ENCODE measurements at places on chromosomes 7 and 10.

DNA sequence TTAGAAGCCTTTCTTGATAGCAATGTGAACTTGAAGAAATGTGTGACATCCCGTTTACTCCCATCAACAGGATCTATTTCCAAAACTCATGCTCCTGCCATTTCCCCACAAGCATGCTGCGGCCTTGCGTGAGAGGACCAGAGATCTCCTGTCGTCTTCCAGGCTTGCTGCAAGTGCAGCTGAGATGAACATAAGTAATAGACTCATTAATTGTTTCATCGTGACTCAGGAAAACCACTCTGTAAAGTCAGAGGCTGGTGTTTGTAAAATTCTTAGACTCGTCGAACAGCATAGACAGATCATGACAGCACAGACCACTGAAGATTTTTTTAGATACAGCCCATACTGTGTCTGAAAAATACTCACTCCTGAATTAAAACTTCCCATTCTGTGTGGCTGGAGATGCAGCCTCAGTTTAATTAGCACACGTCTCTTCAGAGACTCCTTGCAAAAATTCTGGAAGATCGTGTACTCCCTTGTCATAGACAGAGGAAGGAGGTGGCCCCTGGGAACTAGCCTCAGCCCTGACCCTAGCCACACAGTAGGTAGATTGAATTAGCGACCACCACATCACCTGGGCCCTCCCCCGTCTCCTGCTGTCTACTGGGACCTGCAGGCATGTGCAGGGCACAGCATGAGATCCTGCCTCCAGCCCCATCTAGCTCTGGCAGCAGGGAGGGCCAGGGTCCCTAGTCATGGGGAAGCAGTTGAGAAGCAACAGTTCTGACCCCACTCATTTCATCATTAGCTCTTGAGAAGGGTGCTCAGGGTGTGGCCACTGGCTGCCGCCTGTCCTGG, 226.0 kb downstream of the CELF2 start:
- H3K36me3 ChIP-seq = no peaks in the 10 kb centered on the region
- peaks cover 39% of the 10 kb centered on the region for H3K27me3 ChIP-seq
- no peak overlapping the region for H3K4me3 ChIP-seq
- H3K4me1 ChIP-seq = no peaks in the 10 kb centered on the region
- DNase-seq = no peak
- H3K27ac ChIP-seq = no peak overlapping the region

GRCh38 chr10:12806228-12807095, 195.1 kb downstream of the CCDC3 start:
- no peaks in the 10 kb centered on the region for H3K4me1 ChIP-seq
- DNase-seq = no peak
- no peaks in the 10 kb centered on the region for H3K27me3 ChIP-seq
- no peak overlapping the region for H3K27ac ChIP-seq
- H3K36me3 ChIP-seq = no peaks in the 10 kb centered on the region
- H3K4me3 ChIP-seq = no peak overlapping the region

GRCh38 chr10:78757344-78757925, 311.3 kb upstream of the ZMIZ1 start:
- peaks cover 35% of the 10 kb centered on the region for H3K4me1 ChIP-seq
- H3K36me3 ChIP-seq = no peaks in the 10 kb centered on the region
- H3K27ac ChIP-seq = no peak overlapping the region
- DNase-seq = peak; percentile 82
- no peak overlapping the region for H3K4me3 ChIP-seq

DNA sequence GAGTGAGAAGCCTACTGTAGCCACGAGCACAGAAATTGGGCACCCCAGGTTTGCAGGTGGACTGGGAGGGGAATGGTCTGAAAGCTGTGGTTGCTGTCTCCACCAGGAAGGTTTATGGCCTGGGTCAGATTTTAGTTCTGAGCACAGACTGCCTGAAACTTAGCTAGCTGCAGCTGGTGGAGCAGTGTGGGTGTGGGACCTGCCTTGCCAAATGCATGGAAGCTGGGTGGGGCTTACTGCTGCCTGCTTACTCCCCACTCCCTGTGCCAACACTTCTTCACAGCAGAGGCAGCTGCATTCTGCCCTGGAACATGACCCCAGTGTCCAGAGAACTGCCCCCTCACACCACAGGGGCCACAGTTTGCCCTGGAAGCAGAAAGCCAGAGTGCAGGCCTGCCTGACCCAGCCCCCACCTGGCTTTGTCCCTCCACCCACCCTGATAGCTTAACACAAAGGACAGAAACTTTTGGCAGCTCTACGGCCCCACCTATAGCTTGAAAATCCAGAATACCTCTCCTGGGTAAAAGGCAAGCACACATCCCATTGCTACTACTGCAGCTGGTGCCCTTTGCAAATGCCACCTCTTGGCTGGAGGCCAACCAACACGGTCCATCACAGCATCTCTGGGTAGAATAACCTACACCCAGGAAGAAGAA, 281.6 kb downstream of the AGMO start:
- H3K4me1 ChIP-seq = no peaks in the 10 kb centered on the region
- H3K27ac ChIP-seq = no peak overlapping the region
- no peaks in the 10 kb centered on the region for H3K27me3 ChIP-seq
- H3K36me3 ChIP-seq = no peaks in the 10 kb centered on the region

- no peaks in the 10 kb centered on the region for H3K27me3 ChIP-seq
- H3K36me3 ChIP-seq = no peaks in the 10 kb centered on the region
- H3K4me1 ChIP-seq = peaks cover 29% of the 10 kb centered on the region
- H3K27ac ChIP-seq = no peak overlapping the region
- no peak overlapping the region for H3K4me3 ChIP-seq
Observed at GRCh38 chr10:103856797-103857170, 1.4 kb upstream of the SH3PXD2A start.

DNA sequence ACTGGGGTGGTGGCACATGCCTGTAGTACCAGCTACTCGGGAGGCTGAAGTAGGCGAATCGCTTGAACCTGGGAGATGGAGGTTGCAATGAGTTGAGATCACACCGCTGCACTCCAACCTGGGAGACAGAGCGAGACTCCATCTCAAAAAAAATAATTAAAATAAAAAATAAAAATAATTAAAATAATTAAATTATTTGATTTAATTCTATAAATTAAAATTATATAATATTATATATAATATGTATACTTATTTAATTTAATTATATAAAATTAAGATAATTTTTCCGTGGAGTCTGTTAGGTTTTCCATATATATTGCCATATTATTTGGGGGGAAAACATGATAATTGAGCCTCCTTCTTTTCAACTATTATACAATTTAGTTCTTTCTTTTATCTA, 12.0 kb downstream of the WIPF3 start:
- no peak for DNase-seq
- H3K27me3 ChIP-seq = peaks cover 44% of the 10 kb centered on the region
- H3K27ac ChIP-seq = no peak overlapping the region
- no peaks in the 10 kb centered on the region for H3K4me1 ChIP-seq

DNA sequence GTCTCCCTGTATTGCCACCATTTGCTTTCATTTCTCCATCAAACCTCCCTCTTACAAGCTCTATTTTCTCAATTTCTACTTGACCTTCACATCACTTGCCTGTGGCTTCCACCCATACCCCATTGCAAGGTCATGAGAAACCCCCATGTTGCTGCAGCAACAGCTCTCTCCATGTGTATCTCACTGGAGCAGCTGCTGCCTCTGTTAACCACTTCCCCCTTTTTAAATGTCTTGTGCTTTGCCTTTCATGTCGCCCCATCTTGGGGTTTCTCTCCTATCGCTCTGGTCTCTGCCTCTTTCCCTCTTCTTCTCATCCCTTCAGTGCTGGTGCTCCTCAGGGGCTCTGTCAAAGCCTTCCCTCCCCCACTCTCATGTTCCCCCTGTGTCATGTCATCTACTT, 148.8 kb downstream of the CHN2 start:
- peaks cover 65% of the 10 kb centered on the region for H3K4me1 ChIP-seq
- no peaks in the 10 kb centered on the region for H3K36me3 ChIP-seq
- no peak overlapping the region for H3K4me3 ChIP-seq
- H3K27ac ChIP-seq = peak overlapping the region; percentile 69
- no peaks in the 10 kb centered on the region for H3K27me3 ChIP-seq

DNA sequence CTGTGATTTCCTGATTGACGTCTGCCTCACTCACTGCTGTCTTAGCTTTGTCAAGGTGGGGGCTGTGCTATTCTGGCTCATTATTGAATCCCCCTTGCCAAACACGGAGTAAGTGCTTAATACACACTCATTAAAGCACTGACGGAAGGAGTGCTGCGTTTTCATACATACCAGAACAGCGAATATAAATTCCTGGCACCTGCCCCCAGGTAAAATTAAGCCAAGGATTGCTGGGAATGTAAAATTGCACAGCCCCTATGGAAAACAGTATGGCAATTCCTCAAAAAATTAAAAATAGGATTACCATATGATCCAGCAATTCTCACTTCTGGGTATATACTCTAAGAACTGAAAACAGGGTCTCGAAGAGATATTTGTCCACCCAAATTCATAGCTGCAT, 6.6 kb downstream of the KLRG2 start:
- no peaks in the 10 kb centered on the region for H3K4me1 ChIP-seq
- DNase-seq = no peak
- peaks cover 11% of the 10 kb centered on the region for H3K27me3 ChIP-seq
- H3K36me3 ChIP-seq = no peaks in the 10 kb centered on the region
- no peak overlapping the region for H3K27ac ChIP-seq

DNA sequence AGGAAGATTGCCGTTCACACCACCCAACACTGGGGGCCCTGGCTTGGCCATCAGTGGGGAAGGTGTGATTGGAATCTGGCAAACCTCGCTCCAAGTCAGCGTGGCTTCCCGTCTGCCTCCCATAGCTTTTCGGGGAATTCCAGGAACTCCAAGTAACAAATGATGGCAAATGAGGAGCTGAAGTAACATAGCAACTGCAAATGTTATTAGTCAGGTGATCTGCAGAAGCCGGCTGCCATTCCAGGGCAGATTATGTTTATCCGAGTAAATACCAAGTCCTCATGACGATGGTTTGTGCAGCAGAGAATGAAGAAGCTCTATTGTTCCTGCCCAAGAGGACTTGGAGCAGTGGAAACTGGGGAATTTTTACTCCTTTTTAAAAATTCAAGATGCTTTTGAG, 270.5 kb upstream of the PODXL start:
- H3K4me1 ChIP-seq = no peaks in the 10 kb centered on the region
- no peak for DNase-seq
- no peak overlapping the region for H3K27ac ChIP-seq
- H3K4me3 ChIP-seq = no peak overlapping the region
- no peaks in the 10 kb centered on the region for H3K36me3 ChIP-seq

DNA sequence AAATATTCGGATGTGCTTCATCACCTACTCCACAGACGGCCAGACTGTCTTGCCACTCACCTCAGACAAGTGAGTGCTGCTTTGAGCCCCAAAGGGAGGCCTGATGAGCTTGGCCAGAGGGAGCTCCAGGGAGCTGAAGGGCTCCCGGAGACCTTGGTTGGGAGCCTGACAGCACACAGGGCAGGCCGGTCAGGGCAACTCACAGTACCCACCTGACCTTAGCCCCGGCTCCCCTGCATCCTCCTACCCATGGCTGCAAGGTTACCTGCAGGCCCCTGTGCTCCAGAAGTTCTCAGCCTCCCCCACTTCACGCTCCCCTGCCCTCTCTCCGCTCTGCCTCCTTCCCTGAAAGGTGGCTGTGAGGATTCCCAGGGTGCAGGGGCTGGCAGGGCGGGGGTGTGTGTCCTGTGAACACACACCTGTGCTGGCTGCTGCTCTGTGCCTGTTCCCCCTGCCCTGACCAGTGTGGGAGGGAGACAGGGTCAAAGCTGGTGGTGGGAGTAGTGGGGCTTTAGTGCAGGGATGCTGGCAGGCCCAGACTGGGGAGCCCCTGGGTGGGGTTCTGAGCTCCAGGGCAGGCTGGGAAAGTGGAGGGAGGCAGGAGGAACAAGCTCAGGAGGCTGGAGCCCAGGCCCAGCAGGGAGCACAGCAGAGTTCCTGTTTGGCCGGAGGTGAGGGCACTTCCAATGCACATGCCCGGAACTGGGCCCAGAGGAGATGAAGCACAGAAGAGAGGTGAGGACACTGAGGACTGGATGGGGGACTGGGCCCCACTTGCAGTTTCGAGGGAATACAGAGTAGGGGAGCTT, 7.2 kb downstream of the ANTXRL start:
- H3K36me3 ChIP-seq = no peaks in the 10 kb centered on the region
- no peak overlapping the region for H3K27ac ChIP-seq
- H3K27me3 ChIP-seq = no peaks in the 10 kb centered on the region
- H3K4me1 ChIP-seq = no peaks in the 10 kb centered on the region
- DNase-seq = no peak
- no peak overlapping the region for H3K4me3 ChIP-seq
